ENCODE measurements at places on chromosomes 4 and X. TPM values are rescaled to one million over a fixed set of nuclear protein-coding genes. Genes with fewer than 3 reads are reported as not detected.

GRCh38 chr4:2260344-2261109 is 1.4 kb downstream of the MXD4 start:
- DNase-seq, result no peak

GRCh38 chr4:7301846-7302630 is 109.7 kb downstream of the SORCS2 start:
- no peak for DNase-seq

The JCHAIN gene
- polyA plus RNA-seq, result 1.2 TPM

- DNase-seq, result no peak
Measured at GRCh38 chr4:119008761-119009160, 120.1 kb downstream of the SYNPO2 start.

The CCNG2 gene
- polyA plus RNA-seq, result 167 TPM

DNA sequence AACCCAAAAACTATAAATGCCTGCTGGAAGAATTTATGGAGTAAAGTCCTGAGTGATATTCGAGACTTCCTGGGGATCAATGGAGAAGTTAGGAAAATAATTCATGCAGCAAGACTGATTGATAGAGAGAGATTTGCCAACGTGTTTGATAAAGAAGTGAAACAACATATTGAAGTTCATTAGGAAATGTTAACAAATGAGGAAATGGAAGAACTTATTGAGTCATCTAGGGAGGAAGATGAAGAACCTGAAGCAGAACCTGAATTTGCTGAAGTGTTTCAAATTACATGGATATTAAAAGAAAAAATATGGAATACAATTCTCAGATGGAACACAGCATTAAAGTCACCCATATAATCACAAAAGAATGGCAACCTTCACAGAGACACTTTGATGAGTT is 39.0 kb downstream of the DDX60 start:
- DNase-seq, result no peak

The SHOX gene
- 0.06 TPM for polyA plus RNA-seq

DNA sequence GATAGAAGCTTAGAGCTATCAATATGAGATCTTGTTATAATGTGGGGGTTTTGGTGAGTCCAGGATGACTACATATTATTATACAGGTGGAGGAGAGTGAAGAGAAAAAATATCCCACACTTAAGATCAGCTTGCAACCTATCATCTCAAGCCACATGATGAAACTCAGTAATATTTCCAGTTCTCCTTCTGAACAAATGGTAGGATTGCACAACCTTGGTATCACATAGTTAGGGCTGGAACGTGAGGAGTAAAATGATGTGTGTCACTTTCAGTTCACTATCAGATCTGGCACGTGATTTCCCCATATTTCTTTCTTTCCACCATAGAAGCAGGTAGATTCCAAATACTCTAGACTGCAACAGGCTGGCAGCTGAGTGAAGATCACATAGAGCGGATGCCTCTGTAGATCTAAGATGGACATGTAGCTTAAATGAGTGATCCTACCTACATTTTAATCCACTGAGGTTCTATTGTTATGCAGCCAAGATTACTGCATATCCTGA is 150.6 kb upstream of the ANKRD50 start:
- DNase-seq, result no peak

- DNase-seq, result no peak
Measured at GRCh38 chr4:153755186-153755585, 4.6 kb downstream of the RNF175 start.

The ETDB gene
- polyA plus RNA-seq, result not detected

All from renal cortex interstitium (tissue), 15 donors.